Hematopoietic multipotent progenitor cell treated with erythropoietin and hydrocortisone succinate and interleukin-3 and kit ligand, for 4 days (in vitro differentiated cells): ENCODE measurements at places on chromosomes 11 and 22.

- DNase-seq = no peak
Measured at GRCh38 chr11:66969584-66970225, 5.4 kb upstream of the C11orf86 start.

- DNase-seq = peak; percentile 85
Measured at GRCh38 chr22:38504731-38505540, 1.2 kb downstream of the DDX17 start.

DNA sequence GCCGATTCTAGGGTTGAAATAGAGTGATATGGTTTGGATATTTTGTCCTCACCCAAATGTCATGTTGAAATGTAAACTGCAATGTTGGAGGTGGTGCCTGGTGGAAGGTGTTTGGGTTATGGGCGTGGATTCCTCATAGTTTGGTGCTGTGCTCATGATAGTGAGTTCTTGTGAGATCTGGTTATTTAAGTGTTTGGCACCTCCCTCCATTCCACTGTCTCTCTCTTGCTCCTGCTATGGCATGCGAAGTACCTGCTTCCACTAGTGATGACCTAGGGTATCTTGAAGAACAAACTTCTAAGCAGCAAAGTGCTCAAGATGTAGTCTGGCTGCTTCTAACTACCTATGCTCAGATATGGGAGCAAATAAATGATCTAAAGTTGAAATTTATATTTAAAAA, 56.0 kb upstream of the TSPAN18 start:
- DNase-seq = no peak

DNA sequence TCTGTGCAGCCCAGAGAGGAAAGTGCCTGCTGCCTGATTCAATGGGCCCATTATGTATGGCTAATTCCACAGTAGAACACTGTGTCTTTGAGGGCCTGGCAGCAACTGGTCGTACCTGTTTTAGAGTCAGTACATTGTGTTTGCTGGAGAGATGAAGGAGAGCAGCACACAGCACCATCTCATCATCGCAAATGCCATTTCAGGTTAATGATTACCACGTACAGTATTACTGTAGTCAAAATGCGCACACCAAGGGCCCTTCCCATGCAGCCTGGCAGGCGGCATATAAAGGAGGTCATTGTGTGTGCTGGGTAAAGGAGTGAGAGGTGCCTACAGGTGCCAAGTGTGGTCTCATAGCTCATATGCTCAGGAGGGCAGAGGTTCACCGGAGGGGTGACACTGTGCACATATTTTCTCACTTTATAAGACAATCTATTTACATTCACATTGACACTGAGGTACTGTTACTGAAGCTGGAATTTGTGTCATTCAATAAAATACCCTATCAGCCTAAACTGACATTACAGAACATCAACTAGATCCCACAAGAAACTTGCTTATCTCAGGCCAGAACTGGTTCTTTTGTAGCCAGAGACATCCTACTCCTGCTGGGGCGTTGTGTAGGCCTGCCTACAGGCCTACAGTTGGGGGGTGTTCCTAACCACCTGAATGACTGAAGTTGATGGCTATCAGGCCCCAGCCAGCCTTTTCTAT, 90.4 kb downstream of the APIP start:
- DNase-seq = peak; percentile 66

DNA sequence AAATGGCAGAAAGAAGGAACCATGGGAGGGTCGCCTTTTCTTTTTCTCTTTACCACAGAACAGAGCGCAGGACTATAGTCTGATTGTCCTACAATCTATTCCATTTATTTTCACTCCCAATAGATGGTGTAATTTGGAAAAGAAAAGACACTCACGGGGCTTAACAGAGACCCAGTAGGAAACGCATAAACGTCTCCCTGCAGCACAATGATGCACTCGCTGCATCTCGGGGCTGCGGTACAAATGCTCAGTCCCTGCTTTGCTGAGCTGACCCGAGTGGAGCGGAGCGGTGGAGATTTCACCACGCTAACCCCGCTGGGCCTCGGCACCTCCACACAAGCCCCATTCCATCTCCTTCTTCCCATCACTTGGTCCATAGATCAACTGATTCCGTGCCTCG, 1.5 kb downstream of the FEZ1 start:
- DNase-seq = no peak

DNA sequence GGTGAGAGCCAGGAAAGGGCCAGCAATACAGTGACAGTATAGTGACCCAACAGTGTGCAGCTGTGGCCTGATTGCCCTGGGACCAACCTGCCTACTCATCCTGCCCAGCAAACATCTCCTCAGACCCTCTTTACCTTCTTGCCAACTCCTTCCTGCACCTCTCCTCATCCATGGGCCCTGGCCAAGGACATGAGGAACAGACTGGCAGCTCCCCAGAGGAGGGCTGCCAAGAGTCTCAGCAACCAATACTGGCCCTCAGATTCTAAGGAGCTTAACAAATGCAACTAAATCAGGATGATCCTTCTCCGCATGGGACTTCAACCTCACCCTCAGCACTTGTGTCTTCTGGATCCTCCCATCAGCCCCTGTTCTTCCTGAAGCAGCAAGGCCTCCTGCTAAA, 77.0 kb downstream of the RPL27A start:
- no peak for DNase-seq

- DNase-seq = no peak
Measured at GRCh38 chr11:79060081-79060953, 380.5 kb downstream of the TENM4 start.

DNA sequence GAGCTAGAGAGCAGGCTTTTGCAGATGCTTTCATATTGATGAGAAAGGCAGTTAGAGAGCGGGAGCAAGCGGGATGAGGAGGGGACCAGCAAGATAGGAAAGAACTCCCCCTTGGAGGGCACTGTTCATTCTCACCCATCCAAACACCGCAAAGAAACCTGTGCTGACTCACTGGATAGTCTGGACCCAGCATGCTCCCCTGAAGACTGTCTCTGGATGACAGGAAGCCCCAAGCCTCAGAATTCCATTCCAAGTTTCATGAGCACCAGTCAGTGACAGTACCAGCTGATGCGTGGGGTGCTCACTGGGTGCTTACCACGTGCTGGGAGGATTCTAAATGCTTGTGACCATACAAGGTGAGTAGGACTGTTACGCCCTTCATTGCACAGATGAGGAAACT, 34.2 kb downstream of the MICAL3 start:
- no peak for DNase-seq

GRCh38 chr22:25919452-25919851, 177.5 kb downstream of the MYO18B start:
- DNase-seq = no peak

GRCh38 chr22:19965771-19966709, 24.4 kb upstream of the TXNRD2 start:
- peak; percentile 59 for DNase-seq

DNA sequence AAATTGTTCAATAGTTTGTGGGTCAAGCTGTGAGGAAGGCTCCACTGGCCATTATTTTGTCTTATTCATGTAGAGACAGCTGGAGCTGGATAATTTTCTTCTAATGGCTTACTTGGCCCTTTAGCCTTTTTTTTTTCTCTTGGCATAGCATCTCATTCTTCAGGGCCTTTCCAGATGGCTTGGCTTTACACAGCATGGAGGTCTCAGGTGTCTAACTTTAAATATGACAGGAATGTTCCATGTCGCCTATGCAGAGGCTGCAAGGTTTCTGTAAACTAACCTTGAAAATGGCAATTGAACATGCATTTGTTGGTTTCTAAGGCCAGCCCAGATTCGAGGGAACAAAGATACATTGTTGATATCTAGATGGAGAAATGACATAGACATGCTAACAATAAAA, 247.9 kb upstream of the CNTN5 start:
- DNase-seq = no peak

GRCh38 chr11:8178297-8178696, 9.5 kb upstream of the RIC3 start:
- DNase-seq = no peak

DNA sequence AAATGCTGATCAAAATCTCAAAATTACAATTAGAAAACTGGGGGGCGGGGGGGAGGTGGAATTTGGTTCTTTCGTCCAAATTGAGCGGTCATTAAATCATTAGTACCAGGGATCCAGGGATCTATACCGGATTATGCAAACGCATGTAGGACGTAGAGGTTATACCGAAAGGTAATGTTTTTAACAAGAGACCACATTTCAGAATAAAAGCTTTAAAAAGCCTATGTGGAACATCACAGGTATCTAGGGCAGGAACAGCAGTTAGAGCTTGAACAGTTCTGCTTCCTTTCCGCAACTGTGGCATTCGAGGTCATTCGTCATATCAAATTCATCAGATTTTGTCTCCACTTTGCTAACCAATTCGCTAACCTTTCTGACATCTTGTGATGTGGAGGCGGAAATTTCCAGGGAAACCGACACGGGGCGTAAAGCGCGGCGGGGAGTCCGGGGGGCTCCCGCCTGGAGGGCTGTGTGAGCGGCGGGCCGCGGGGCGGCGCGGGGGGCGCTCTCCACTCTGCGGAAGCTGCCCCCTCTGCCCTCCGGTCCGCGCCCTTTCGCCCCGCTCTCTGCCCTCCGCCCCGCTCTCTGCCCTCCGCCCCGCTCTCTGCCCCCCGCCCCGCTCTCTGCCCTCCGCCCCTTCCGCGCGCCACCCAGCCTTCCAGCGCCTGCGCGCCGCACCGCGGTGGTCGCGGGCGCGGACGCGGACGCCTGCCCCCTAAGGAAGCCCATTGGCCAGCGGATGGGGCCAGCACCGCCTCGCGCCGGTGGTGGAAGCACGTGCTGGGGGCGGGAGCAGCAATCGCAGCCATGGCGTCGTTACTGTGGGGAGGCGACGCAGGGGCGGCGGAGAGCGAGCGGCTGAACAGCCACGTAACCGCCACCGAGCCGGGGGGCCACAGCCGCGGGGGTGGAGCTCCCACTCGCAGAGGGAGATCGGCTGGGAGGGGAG, at the start of gene DDX25:
Gene DDX25, plus strand, starts transcription at position 798 of the 949 bp plus-strand sequence. Its CDS starts 10 bp downstream, at position 808.
- peak; percentile 35 for DNase-seq
